ENCODE measurements at places on chromosomes 1 and 21.

DNA sequence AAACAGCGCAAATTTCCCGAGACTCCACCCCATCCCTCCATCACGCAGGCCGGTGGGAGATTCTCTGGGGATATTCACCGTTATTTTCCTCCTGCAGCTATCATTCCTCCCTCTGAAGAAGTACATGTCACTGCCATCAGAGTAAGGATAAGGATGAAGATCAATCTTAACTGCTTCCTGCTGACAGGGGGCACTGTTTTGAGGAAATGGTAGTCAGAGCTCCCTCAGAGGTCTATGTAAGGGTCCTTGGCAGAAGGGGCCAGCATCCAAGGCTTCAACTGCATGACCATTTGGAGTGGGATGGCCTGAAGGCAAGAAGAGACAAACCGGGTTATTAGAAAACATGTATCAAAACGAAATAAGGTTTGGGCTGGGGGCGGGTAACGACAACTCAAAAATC, 111.5 kb downstream of the KCNK1 start:
- no peak for DNase-seq

DNA sequence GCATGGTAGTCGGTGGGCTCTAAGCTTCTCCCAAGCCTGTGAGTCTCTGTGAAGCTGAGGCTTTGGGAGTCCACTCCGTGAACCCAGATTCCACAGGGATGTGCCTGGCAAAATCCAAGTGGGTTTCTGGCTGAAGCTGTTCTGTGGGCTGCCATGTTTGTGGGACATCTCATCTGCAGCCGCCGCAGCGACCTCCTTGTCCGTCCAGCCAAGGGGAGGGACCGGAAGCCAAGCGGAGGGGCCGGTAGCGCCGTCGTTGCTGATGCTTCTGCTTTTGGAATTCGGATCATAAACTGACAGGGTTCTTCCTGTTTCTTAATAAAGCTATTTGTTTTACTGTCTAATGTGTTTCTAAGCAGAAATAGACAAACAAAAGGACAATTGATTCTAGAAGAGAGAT, 13.3 kb downstream of the KIF26B start:
- no peak for DNase-seq

- no peak for DNase-seq
Measured at GRCh38 chr1:6770751-6771440, 14.4 kb upstream of the CAMTA1 start.

DNA sequence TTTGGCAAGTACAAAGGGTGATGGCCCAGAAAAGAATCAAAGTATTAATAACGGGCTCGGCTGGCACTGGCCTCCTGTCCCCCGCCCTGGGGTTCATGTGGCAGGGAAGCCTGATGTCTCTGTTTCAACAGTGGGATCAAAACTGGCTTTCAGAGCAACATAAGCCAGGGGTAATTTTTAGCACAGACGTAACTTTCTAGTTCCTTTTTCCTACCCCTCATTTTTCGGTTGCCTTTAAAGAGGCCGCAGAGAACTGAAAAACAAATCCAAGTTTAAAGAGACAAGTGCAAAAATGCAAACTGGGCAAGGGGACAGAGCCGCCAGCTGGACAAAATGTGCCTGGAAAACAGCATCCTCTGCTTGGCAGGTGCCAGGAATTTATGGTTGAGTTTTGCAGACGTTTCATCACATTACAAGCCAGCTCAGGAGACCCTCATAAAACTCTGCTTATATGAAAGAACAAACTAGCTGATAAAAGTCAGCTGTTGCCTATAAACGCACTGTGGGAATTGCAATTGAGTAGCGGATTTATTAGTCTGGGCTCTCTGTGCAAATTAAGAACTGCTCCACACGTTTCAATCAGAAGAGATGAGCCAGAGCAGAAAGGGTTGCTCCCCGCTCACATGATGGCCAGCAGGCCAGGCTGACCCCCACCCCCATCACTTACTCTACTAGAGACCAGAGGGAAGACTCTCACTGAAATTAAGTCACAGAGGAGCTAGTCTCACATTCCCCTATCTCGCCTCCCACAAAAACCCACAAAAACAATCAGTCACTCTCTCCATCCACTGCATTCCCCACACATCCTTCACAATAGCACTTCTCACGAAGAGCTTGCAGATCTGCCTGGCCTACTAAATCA, 15.8 kb upstream of the CDCA8 start:
- DNase-seq, result no peak

GRCh38 chr21:16587681-16588375, 858.0 kb downstream of the USP25 start:
- peak; percentile 60 for DNase-seq

DNA sequence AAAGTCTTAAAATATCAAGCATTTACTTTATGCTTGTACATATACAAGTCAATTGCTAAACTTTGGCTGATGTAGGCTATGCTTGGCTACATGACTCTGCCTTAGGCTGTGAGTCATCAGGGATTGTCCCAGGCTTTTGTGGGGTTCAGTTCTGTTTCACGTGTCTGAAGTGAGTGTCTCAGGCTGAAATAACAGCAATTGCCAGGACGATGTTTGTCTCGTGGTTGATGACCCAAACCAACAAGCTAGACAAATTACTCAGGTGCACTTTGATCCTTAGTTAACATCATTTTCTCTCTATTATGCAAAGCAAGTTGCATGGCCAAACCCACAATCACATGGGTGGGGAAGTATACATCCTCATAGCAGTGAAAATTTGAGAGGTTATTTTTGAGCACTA, 410.1 kb downstream of the BRINP3 start:
- DNase-seq, result no peak

DNA sequence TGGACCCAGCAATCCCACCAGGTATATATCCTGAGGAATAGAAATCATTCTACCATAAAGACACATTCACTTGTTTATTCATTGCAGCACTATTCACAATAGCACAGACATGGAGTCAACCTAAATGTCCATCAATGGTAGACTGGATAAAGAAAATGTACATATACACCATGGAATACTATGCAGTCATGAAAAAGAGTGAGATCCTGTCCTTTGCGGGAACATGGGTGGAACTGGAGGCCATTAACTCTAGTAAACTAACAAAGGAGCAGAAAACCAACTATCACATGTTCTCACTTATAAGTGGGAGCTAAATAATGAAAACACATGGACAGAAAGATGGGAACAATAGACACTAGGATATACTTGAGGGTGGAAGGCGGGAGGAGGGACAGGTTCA, 36.1 kb upstream of the PRKACB start:
- DNase-seq, result no peak

- DNase-seq, result no peak
Measured at GRCh38 chr1:11395616-11396015, 83.3 kb upstream of the DISP3 start.

DNA sequence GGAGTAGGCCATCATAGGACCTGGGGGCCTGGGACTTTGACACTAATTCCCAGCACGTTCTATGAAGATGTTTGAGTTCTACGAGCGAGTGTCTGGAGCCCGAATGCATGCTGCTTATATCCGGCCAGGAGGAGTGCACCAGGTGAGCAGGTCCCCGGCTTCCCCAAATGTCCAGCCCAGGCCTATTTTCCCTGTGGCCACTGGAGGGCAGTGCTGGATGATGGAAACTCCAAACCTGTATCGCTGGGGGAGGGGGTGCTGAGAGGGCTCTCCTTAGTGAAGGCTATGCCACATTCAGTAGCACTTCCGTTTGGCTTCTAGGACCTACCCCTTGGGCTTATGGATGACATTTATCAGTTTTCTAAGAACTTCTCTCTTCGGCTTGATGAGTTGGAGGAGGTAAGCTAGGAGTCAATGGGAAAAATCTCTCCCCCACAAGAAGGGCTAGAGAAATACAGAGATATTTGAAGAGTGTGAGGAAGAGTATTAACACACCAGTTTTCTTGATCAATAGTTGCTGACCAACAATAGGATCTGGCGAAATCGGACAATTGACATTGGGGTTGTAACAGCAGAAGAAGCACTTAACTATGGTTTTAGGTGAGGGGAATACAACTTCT, 5.2 kb upstream of the FCER1G start:
- peak; percentile 32 for DNase-seq

DNA sequence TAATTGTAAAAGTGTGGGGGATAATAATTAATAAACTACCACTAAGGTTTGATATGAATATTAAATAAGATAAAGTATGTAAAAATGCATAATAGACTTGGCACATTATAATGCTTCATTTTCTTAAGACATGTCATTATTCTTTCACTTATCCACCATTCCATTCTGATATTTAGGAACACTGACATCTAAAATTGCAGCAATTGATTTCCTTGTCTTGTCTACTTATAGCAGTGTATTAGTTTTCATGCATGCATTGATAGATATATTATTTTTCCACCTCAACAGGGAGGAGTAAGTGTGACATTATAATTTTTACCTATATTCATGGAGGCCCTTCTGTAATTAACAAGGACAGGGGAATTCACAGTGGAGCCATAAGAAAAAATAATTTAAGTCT, 41.6 kb upstream of the RGS4 start:
- DNase-seq, result no peak

DNA sequence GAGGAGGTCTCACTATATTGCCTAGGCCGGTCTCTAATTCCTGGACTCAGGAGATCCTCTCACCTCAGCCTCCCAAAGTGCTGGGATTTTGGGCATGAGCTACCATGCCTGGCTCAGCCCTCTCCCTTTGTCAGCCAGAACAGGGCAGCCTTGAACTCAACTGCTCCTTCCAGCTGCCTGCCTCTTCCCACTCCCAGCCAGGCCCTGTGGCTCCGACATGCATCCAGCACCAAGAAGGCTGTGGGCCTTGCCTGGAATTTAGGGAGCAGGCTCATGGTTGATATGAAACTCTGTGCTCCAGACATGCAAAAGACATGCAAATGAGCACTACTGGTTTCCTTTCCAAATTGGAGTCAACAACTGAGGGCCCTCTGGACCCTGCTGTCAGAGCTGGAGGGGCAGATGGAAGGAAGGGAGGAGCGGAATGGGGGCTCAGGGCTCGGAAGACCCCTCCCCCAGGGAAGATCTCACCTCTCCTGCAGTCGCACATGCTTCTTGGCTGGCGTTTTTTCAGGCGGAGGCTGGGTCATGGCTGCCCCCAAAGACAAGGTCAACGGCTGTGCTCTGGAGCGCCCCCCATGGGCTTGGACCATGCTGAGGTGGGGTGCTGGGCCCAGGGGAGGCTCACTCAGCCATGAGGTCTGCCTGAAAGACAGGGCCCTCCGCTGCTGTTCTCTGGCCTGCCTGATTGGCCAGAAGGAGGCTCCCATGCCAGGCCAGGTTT, 1.4 kb downstream of the PTPN7 start:
- DNase-seq, result no peak

DNA sequence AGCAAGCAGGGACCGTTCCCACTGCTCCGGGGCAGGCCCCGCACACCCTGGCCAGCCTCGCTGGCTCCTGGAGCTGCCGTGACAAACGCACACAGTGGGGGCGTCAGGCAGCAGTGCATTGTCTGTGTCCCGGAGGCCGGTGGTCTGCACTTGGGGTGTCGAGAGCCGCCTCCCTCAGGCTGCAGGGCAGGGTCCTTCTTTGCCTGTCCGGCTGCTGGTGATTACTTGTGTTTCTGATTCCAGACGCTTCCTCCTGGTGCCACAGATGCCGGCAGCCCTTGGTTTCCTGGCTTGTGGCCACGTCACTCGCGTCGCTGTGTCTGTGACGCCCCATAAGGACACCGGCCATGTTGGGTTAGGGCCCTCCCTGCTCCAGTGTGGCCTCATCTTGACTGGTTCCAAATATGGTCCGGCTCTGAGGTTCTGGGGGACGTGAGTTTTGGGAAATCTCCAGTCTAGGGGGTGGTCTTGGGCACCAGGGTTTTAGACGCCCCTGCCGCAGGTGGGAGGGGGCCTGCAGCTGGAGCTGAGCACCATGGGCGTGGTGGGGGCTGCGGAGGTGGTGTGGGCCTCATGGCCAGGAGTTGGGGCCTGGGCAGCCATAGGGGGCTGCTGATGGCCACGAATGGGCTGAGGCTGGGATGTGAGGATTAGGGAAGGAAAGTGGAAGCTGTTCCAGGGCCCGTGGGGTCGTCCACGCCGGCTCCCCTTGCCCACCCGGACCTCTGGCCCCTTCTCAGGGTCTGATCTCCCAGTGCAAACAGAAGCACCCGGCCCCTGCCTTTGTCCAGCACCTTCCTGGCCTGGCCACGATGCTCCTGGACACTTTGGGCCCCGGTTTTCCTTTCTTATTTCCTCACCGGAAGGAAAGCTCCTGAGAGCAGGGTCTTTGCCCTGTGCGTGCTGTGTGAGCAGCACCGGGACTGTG, 41.0 kb downstream of the SLX9 start:
- no peak for DNase-seq

- DNase-seq, result no peak
Measured at GRCh38 chr1:229953736-229954326, 113.2 kb upstream of the GALNT2 start.

GRCh38 chr1:159172614-159173291, 1.3 kb downstream of the CADM3 start:
- no peak for DNase-seq

- DNase-seq, result no peak
Measured at GRCh38 chr1:231215681-231216385, 25.2 kb upstream of the GNPAT start.

DNA sequence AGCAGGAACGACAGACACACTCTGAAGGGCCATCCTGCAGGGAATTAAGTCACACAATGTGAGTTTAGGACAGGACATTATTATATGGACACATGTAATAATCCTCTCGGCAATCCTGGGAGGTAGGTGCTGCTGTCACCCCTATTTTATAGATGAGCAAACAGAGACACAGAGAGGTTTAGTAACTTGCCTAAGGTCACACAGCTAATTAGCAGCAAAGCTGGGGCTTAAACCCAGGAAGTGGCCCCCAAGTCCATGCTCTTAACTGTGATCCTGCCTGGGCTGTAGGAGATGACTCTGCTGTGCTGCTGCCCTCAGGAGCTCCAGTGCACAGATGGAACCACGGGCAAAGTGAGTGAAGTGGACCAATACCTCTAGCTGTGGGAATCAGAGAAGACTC, 660.0 kb downstream of the PTPRU start:
- no peak for DNase-seq

DNA sequence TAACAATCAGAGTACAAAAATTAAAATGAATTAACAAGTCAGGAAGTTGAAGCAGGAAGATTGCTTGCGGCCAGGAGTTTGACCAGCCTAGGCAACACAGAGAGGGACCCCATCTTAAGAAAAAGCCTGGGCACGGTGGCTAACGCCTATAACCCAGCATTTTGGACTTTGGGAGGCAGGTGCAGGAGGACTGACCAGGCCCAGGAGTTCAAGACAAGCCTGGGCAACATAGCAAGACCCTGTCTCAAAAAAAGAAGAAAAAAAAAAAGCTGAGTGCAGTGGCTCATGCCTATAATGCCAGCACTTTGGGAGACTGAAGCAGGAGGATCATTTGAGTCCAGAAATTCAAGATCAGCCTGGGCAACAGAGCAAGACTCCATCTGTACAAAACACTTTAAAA, 38.5 kb downstream of the TESK2 start:
- DNase-seq, result no peak

Measured in anterior cingulate cortex (tissue), 58 donors.